ENCODE measurements at places on chromosomes 3 and 15.

- DNase-seq, result no peak
Measured at GRCh38 chr15:98121957-98122356, 161.5 kb downstream of the ARRDC4 start.

GRCh38 chr3:158568784-158569183 is 2.2 kb upstream of the MLF1 start:
- no peak for DNase-seq

DNA sequence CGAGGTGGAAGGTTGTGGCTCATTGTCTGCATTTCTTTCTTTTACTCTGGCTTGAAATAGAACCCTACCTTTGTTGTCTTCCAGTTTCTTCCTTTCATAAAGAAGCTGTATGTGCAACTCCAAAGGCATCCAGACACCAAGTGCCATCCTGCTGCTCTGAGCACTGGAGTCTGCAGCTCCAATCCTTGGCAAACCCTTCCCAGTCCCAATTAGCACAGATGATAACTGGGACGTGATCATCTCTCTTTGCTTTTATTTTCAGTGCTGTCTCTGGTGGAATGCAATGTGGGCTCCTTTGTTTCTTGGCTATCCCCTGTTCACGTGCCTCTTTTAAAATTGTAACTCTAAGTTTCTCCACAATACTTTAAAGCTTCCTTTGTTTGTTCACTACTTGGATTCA is 140.9 kb downstream of the AQP9 start:
- no peak for DNase-seq

GRCh38 chr15:31104003-31104402 is 2.5 kb upstream of the TRPM1 start:
- DNase-seq, result no peak

DNA sequence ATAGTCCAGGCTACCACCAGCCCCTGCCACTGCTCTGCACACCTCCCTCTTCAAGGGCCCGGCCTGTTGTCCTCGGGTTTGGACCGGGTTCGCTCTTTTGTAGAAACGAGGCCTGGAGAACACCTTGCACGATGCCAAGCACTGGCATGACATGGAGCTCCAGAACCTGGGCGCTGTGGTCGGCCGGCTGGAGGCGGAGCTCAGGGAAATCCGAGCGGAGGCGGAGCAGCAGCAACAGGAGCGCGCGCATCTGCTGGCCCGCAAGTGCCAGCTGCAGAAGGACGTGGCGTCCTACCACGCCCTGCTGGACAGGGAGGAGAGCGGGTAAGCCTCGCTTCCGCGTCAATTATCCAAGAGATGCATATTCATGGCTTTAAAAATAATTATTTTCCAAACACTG is 72.4 kb downstream of the BFSP2 start:
- no peak for DNase-seq

GRCh38 chr3:156373095-156373494 is 181.8 kb downstream of the SSR3 start:
- no peak for DNase-seq

- DNase-seq, result no peak
Measured at GRCh38 chr3:46926871-46927717, 49.5 kb downstream of the CCDC12 start.

DNA sequence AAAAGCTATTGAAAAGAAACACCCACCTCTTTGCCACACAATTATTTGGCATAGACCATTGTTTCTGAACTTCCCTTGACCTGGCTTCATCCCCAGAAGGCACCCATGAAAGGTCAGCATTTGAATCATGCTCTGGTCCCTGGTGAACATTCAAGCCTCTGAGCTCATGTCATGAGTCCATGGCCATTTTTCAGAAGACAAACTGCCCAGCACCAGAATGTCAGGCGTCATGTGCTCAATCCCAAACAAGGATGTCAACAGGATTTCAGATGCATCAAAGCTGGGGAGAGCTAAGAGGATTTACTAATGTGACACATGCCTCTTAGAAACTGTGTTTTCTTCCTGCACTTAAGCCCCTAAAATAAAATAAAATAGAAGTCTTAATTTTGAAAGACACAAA is 41.3 kb downstream of the TMED3 start:
- DNase-seq, result no peak

- DNase-seq, result no peak
Measured at GRCh38 chr15:69126054-69126469, 34.4 kb upstream of the GLCE start.

DNA sequence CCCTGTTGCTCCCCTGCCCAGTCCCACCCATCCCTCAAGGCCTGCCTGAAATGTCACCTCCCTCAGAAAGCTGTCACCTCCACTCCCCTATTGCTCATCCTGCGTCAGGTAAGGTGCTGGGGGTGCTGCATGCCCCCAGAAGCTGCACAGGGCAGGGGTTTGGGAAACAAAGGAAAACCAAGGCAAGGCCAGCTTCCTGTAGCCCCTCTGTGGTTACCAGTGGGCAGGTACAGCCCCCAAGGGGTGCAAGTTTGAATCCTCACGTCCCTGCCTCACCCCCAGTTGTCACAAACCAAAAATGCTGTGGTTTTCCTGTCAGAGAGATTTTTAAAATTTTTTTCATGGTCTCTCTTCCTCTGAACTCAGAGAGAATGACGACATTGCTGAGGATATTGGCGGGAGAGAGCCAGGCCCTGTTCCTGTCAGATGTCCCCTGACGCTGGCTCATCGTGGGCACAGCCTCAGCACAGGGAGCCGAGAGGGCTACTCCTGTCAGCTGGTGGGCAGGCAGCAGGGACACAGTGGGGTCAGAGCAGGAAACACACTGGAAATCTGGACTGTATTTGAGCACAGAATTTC is 27.0 kb downstream of the PSTPIP1 start:
- DNase-seq, result no peak

Measured in stimulated activated CD4-positive, alpha-beta T cell treated with anti-CD3 and anti-CD28 coated beads, Interleukin-15, amount 100 ng/mL, for 1 hour (primary cell).